Fibroblast of lung (primary cell): ENCODE measurements at places on chromosomes 16 and 17.

DNA sequence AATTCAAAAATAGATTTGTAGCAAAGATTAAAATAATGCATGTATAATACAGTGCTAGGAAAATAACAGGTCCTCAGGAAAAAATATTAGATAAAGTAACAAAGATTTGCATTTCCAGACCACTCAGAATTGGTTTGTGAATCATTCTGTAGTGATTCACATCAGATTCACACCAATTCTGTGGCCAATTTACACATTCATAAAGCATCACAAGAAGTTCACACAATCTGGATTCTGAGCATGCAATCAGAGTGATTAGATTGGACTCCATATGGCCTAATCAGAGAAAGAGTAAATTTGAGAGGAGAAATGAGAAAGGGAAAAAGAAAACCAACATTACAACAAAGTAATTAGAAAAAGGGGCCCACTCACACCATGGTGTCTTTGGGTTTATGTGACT is 36.0 kb upstream of the SLC47A1 start:
- peak; percentile 27 for DNase-seq

DNA sequence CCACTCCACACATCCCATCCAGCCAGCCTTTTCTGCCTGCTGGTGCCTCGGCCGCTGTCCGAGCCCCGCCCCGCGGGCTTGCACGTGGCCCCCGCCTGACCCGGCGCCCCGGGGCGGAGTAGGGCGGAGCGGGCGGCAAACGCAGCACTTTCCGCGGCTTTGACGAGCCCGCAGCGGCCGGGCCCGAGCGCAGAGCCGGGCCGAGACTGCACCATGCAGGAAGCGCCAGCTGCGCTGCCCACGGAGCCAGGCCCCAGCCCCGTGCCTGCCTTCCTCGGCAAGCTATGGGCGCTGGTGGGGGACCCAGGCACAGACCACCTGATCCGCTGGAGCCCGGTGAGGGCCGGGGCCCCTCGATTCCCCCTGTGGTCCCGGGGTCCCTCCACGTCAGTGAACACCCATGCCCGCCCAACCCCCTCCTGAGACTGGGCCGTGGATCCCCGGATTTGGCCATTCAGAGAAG is at the start of gene HSF4:
Gene HSF4, plus strand, starts transcription at position 147 of the 463 bp plus-strand sequence. Its CDS starts 67 bp downstream, at position 214.
- peak; percentile 44 for DNase-seq

GRCh38 chr17:4854111-4854681 is 21.1 kb downstream of the MINK1 start:
- no peak for DNase-seq

- DNase-seq, result no peak
Observed at GRCh38 chr17:41785091-41785858, 1.2 kb downstream of the JUP start.

DNA sequence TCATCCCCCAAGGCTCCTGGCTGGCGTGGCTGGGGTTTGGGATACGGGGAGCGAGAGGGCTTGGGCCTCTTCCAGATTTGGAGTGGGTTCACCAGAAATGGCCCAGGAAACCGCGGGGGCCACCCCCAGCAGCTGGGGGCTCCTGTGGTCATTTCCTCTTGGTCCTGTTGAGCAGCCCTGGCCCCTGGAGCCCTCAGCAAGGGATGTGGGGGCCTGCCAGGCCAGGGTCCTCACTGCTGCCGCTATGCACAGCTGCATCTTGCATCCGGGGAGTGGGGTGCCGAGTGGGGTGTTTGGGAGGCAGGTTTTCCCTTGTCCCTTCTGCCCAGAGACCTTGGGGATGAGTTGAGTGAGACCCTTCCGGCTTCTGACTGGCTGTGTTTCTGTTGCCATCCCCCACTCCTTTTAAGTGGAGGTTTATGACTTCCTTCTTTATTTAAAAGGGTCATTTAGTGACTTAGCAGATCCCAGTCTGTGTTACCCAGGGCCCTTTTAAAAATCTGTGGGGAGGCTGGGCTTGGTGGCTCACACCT is 319.8 kb downstream of the SEC14L1 start:
- DNase-seq, result no peak

DNA sequence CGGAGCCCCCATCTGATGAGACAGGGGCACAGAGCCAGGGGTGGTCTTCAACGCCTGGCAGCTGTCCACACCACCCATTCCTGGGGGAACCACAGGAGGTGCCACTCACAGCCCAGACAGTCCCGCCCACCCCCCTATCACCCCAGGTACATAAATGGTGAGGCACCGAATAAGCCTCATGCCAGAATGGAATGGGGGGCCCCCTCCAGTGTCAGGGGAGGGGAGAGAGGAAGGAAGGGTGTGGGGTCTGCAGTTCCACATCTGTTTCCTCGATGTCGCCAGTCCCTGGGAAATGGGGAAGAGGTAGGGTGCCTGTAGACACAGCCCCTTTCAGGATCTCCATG is 1.7 kb downstream of the TMC6 start:
- no peak for DNase-seq
